NCI-H2171 treated with DMSO at 0.1 percent for 48 hours (cell line): ENCODE measurements at places on chromosomes 11 and 22.

GRCh38 chr11:105713106-105713505, 103.2 kb downstream of the GRIA4 start:
- DNase-seq: no peak

- no peak for DNase-seq
Measured at GRCh38 chr11:69828971-69829344, 9.7 kb upstream of the FGF3 start.

GRCh38 chr11:28569106-28569505, 460.9 kb downstream of the METTL15 start:
- no peak for DNase-seq

- no peak for DNase-seq
Measured at GRCh38 chr11:1630271-1630670, 696 bp downstream of the KRTAP5-5 start.

- DNase-seq: no peak
Measured at GRCh38 chr11:78652843-78653239, 78.2 kb upstream of the NARS2 start.

- DNase-seq: no peak
Measured at GRCh38 chr22:45312856-45313255, 3.1 kb downstream of the FAM118A start.

DNA sequence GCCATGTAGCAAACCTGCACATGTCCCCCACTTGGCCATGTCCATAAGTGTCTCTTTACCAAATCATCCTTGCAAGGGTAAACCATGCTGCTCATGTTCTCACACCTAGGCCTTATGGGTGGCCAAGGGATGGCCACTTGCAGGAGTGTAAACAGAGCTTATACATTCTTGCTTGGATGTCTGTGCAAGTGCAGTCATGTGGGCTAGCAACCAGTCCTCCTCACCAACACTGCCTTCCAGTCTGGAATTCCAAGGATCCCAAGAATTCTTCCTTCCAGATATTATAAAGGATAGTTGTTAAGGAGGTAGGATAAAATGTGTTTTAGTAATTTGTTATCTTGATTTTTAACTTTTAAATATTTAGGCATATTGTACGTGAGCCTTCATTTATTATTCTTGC, 47.8 kb upstream of the OR5P2 start:
- no peak for DNase-seq

- DNase-seq: no peak
Measured at GRCh38 chr11:1162138-1162475, 4.4 kb downstream of the MUC5AC start.

GRCh38 chr11:71996946-71997345, 1.8 kb upstream of the IL18BP start:
- DNase-seq: peak; percentile 14
